Activated naive CD8-positive, alpha-beta T cell treated with anti-CD3 and anti-CD28 coated beads, Interleukin-2, amount 10 ng/mL, durations not matched to agents 7 days and 5 days (primary cell): ENCODE measurements at places on chromosomes 2 and 18. TPM values are rescaled to one million over a fixed set of nuclear protein-coding genes. Genes with fewer than 3 reads are reported as not detected.

Gene CMPK2
- 102 TPM for total RNA-seq

Gene CPO
- not detected for total RNA-seq

Gene GPR39
- total RNA-seq, result not detected

Gene NAT8
- total RNA-seq, result not detected

Gene ANKRD29
- total RNA-seq, result not detected

Gene UBR3
- total RNA-seq, result 26.7 TPM

Gene HOXD13
- total RNA-seq, result not detected

Gene INPP5D
- total RNA-seq, result 129 TPM

Gene DIPK1C
- total RNA-seq, result not detected

Gene NR4A2
- total RNA-seq, result 3.2 TPM

Gene BMP10
- not detected for total RNA-seq

Gene REG1B
- not detected for total RNA-seq

Gene NLRC4
- 0.14 TPM for total RNA-seq

Gene ADAM23
- 3.1 TPM for total RNA-seq

Gene PREB
- total RNA-seq, result 53.9 TPM

Gene SLC16A14
- total RNA-seq, result 0.65 TPM

Gene C1QL2
- not detected for total RNA-seq

Gene HOXD8
- not detected for total RNA-seq

Gene CDK5R2
- not detected for total RNA-seq

Gene SOX11
- total RNA-seq, result not detected

Gene ALPP
- total RNA-seq, result not detected

Gene PAIP2B
- 4.2 TPM for total RNA-seq

Gene IL1F10
- not detected for total RNA-seq

Gene ALK
- not detected for total RNA-seq

Gene SIX3
- total RNA-seq, result not detected

Gene SCN2A
- not detected for total RNA-seq

Gene ATP6V1B1
- total RNA-seq, result not detected

Gene PSD4
- total RNA-seq, result 361 TPM

Gene SERPINB2
- 2.9 TPM for total RNA-seq

Gene COBLL1
- 0.50 TPM for total RNA-seq

Gene RUFY4
- 4.9 TPM for total RNA-seq

Gene GKN2
- total RNA-seq, result not detected

Gene ZNF385B
- not detected for total RNA-seq

Gene RAB6C
- not detected for total RNA-seq

Gene WDFY1
- 59.1 TPM for total RNA-seq

Gene DSG4
- not detected for total RNA-seq

Gene DYTN
- total RNA-seq, result not detected

Gene C2orf78
- total RNA-seq, result not detected

Gene NXPH2
- total RNA-seq, result not detected

Gene CAPN13
- total RNA-seq, result not detected

Gene NRBP1
- total RNA-seq, result 92.2 TPM

Gene LCT
- total RNA-seq, result 0.14 TPM

Gene PLGLB2
- total RNA-seq, result 1.6 TPM

Gene RIT2
- not detected for total RNA-seq

Gene CHRND
- total RNA-seq, result not detected

Gene GPR35
- 19.3 TPM for total RNA-seq

Gene DOK6
- not detected for total RNA-seq

Gene RGPD4
- 0.61 TPM for total RNA-seq

Gene CFC1
- not detected for total RNA-seq

Gene TCF23
- total RNA-seq, result not detected

Gene VWC2L
- not detected for total RNA-seq
